AG04449 (cell line): ENCODE measurements at places on chromosomes 11 and 22.

DNA sequence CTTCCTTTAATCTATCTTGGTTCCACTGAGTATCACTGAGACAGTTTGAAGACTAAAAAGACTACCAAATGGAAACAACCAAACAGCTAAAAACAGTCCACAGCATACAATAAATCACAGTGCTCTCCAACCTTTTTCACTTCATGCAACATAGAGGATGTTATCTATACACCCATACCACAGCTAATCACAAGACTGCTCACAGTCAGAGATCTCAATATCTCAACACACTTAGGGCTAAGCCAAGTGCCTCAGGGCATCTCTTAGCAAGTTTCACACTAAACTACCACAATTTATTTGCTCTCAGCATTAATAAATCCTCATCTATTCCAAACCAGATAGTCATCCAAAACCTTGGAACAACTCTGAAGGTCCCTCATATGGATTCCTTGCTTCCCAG lies 129.4 kb downstream of the SBF2 start:
- no peak for DNase-seq

DNA sequence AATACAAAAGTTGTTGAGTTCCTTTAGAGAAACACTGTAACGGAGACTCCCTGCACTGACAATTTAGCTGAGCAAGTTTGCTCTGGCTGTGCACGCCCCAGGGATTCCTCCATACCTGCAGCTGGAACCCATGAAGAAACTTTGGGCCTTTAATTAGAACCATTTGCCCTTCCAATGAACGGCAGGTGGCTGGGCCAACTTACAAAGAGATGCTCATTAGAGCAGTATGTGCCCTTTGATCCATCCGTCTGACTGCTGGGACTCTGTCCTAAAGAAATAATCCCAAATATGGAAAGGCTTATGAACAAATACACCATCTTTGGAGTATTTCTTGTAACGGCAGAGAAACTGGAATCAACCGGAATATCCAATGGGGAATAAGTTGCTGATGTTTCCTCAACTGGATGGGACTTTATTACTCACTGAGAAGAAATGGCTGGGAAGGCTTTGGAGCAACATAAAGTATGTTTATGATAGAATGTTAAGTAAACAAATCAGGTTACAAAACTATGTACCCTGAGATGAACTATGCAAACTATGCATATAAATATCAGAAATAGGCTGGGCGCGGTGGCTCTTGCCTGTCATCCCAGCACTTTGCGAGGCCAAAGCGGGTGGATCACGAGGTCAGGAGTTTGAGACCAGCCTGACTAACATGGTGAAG lies 24.4 kb upstream of the FBLN1 start:
- DNase-seq: peak; percentile 93

DNA sequence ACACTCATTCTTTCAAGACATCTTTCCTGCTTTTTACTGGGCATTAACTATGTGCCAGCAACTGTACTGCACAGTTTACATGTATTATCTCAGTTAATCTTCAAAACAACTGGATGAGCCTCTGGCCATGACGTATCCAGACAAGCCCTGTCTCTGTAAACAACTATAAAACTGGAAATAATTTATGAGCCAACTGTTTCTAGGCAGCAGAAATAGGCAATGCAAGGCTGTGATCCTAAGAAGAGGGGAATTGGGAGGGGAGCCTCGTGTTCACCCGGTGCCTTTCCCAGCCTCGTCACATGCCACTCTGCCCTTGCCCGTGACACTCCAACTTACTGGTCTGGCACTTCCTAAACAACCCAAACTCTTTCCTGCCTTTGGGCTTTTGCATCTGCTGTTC lies 82.8 kb downstream of the FBXO7 start:
- DNase-seq: no peak

DNA sequence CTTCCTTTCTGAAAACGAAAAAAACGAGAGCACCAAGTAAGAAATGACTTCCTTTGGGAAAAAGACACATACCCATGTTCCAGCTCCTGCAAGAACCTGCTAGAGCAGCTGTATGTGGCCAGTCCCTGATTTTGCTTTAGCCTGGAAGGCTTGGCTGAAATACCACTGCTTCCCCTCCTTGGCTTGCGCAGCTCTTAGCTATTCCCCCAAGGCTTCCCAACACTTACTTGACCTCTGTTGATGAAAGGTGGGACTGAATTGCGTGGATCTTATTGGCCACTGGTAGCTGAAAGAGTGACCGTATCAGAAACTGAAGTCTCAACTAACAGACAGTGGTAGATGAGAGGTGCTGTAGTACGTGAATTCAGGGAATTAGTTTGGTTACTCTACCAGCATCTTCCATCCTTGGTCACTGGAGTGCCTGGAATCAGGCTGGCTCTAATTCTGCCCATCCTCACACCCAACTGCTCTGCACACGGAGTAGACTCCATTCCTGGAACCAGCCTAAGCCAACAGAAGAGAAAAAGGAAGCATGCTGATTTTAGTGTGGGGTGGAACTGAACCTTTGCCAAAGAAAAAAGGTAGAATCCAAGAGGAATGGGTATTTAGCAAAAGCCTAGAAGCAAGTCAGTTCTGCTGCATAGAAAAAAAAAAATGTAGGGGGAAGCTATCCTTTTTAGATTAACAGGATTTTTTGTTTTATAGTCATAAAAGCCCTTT lies 73.8 kb upstream of the CRTAM start:
- DNase-seq: no peak

- no peak for DNase-seq
Measured at GRCh38 chr11:119433358-119433725, 10.4 kb upstream of the THY1 start.

GRCh38 chr11:117479372-117479771 lies 151.7 kb downstream of the CEP164 start:
- DNase-seq: no peak

DNA sequence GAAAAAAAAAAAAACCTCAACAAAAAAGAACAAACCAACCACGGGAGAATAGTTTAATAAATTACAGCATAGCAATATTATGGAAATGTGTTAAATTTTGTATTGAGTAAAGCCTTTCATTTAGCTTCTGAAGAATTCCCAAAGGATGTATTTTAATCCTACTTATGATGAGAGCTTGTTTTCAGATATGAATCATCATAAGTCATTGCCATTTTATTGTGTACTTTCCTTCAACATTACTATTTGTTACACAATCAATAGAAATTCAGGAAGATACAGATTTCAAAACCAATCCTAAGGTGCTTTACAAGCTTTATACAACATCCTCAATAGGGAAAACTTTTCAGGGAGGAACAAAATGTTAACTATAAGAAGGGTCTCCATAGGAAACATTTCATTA lies 200.6 kb upstream of the CTSC start:
- DNase-seq: no peak

- DNase-seq: no peak
Measured at GRCh38 chr22:42860968-42861367, 3.9 kb upstream of the ARFGAP3 start.

DNA sequence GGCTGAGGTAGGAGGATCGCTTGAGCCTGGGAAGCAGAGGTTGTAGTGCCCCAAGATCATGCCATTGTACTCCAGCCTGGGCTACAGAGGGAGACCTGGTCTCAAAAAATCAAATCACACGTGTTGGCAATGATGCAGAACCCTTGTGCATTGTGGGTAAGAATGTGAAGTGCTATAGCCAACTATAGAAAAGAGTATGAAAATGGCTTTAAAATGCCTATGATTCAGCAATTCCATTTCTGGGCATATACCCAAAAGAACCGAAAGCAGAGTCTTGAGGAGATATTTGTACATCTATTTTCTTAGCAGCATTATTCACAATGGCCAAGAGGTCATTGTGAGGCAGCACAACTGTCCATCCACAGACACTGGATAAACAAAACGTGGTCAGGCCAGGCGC lies 2.6 kb upstream of the FADS3 start:
- peak; percentile 75 for DNase-seq

- no peak for DNase-seq
Measured at GRCh38 chr22:47625013-47625385, 862.5 kb downstream of the TBC1D22A start.
